GM18507 (cell line): ENCODE measurements at places on chromosomes 1 and 21.

- DNase-seq, result no peak
Measured at GRCh38 chr1:2312515-2313301, 78.6 kb downstream of the MORN1 start.

- DNase-seq, result no peak
Measured at GRCh38 chr1:24899581-24900485, 30.2 kb downstream of the RUNX3 start.

- no peak for DNase-seq
Measured at GRCh38 chr1:162003061-162003829, 20.4 kb downstream of the OLFML2B start.

- DNase-seq, result no peak
Measured at GRCh38 chr1:110245876-110246620, 35.9 kb downstream of the KCNC4 start.

DNA sequence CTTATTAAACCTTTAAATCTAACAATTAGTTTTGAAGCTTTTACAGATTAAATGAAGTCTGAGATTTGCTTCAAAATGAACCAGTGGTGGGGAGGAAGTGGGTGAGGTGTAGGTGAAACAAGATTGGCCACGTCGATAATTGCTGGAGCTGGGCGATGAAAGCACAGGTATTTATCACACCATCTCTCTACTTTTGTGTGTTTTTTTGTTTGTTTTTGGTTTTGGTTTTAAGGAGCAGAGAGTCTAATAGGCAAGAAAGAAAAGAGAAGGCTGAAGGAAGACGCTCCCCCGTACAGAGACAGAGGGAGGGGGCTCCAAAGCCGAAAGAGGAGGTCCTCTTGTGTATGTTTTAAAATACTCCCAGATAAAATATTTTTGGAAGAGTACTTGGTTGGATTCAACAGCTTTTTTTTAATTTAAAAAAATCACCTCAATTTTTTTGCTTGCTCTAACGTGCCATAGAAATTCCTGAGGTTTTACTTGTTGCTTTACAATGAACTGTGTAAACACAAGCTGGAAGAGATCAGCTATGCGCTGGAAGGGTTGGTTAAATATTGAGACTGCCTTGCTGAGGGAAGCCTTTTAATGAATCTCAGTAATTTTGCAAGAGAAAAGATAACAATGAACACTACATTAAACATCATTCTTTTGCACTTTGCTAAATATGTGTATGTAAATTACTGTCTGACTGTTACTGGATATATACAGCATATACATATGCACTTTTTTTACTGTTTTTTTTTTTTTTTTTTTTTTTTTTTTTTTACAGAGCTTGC, 6.7 kb upstream of the LGALS8 start:
- DNase-seq, result no peak

- DNase-seq, result no peak
Measured at GRCh38 chr1:162315673-162316072, 61.0 kb downstream of the SPATA46 start.

GRCh38 chr1:163531345-163531744, 209.6 kb downstream of the NUF2 start:
- DNase-seq, result no peak

DNA sequence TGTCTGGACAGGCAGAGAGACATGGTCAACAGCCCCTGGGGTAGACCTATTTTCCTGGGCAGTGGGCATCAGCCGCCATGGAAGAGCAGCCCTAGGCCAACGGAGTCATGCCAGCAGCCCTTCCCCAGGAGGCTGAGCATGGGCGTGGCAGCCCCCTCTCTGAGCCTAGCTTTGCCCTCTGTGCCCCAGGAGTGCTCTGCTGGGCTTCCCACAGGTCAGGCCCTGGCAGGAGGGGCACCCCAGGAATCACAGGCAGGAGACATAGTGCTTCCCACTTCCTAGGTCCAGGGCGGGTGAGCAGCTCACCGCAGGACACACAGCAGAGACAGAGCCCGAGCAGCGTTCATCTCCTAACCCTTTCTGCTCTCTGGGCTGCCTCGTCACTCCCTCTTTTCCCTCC, 132.8 kb downstream of the GLIS1 start:
- no peak for DNase-seq
